Erythroblast (primary cell): ENCODE measurements at places on chromosomes 13 and 19.

- no peak for DNase-seq
Observed at GRCh38 chr19:37928527-37929286, 21.7 kb downstream of the SIPA1L3 start.

DNA sequence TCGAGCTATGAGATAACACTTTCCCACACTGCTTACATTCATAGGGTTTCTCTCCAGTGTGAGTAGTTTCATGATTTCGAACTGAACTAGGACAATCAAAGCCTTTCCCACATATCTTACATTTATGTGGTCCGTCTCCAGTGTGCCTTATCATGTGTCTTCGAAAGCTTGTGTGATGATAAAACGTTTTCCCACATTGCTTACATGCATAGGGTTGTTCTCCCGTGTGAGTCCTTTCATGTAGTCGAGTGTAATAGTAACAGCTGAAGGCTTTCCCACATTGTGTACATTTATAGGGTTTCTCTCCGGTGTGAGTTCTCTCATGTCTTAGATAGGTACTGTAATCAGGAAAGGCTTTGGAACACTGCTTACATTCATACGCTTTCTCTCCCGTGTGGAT, 16.3 kb downstream of the ZNF823 start:
- DNase-seq: no peak

DNA sequence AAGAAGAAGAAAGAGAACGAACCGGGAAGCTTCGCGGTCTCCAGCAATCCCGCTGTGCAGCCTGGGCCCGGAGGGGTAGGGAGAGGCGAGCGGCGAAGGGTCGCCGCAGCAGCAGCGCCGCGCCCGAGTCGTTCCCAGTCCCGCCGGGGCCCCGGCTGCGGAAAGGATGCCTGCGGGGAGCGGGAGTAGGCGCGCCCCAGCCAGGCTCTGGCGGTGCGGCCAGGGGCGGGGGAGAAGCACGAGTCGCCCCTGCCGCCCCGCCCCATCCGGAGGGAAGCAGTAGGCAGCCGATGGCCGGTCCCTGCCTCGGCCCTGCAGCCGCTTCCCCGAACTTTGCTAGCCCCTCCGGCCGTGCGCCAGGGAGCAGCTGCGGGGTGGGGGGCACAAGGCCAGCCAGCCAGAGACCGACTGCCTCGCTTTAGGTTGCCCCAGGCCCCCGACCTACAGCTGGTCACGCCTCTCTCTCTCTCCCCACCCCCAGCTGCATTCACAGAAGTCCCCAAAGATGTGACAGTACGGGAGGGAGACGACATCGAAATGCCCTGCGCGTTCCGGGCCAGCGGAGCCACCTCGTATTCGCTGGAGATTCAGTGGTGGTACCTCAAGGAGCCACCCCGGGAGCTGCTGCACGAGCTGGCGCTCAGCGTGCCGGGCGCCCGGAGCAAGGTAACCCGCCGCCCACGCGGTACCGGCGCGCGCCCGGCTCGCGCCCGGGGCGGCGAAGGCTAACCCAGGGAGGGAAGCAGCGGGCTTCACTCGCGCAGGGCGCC, 1.1 kb downstream of the VSTM2B start:
- no peak for DNase-seq

DNA sequence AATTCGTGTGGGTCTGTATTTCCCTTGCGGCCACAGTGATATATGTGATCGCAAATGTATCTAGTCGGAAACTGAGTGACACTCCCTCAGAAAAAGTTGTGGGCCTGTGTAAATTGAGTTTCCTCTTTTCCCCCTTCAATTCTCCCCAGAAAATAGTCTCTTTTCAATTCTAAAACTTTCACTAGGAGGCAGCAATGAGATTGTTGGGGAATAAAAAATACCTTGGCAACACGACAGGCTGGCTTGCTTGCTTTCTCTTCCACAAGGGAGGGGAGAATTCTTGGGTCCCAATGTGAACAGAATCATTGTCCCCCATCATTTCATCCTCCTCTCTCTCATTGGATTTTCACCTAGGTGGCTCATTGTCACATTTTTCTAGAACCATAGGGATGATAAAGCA, 3.7 kb upstream of the SOX21 start:
- peak; percentile 23 for DNase-seq

DNA sequence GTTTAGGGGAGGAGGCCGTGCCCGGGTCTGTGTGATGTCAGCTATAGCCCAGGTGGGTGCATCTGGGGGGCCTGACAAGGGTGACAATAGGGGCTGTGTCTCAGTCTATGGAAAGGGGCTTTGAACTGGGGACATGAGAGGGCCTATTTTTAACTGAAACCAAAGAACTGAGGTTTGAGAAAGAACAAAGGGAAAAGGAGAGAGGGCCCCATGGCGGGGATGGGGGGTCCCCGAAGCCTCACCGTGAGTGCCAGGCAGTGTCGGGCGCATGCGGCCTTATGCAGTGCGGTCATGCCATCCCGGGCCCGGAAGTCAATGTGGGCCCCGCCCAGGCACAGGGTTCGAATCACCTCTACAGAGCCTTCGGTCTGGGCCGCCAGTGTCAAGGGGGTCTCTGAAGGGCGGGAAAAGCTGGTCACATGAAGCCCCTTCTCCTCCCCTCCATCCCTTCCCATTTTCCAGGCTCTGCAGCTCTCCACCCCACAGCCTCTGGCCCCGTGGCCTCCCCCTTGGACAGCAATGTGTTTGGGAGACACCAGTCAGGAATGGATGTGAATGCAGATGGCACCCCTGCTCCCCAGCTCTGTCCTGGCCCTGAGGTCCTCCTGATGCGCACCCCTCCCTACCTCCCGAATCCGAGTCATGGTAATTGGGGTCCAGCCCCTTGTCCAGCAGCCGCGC, 5.9 kb downstream of the SHANK1 start:
- DNase-seq: no peak

GRCh38 chr19:49746206-49746958, 16.7 kb downstream of the TSKS start:
- peak; percentile 75 for DNase-seq

- peak; percentile 98 for DNase-seq
Observed at GRCh38 chr13:44397766-44398223, 24.2 kb downstream of the SERP2 start.

DNA sequence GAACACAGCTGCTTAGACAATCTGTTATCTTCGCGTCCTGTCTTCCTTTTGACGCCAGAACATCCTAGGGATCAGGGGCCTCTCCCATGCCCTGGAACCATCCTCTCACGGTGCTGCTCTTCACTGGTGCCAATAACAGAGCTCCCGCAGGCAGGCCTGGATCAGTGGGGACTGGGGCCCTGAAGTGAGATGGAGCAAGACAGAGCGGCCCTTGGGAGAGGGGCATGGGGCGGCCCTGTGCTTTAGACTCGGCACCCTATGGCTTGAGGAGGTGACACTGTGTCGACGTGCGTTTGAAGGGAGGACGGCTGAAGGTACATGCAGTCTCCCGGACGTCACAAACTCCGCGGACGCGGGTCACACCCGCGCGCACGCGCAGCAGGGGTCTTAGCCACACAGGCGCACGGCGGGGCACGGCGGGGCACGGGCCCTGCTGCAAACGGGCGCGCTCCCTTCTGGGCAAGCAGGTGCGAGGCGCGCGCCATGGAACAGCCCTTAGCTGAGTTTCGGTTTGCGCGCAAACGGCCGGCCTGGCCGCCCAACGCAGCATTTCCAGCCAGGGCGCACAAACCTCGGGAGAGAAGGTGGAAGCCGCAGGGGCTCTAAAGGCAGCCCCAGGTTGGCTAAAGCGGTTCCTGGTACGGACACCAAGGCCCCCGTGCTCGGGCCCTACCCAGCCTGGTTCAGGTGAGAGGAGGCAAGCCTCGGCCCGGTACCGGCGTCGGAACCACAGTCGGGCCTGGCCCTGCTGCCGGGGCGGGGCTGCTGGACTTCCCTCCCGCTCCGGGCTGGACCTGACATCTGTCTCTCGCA, 16.5 kb upstream of the RNF17 start:
- DNase-seq: no peak

- no peak for DNase-seq
Observed at GRCh38 chr13:23081220-23081619, 99.6 kb upstream of the SGCG start.

DNA sequence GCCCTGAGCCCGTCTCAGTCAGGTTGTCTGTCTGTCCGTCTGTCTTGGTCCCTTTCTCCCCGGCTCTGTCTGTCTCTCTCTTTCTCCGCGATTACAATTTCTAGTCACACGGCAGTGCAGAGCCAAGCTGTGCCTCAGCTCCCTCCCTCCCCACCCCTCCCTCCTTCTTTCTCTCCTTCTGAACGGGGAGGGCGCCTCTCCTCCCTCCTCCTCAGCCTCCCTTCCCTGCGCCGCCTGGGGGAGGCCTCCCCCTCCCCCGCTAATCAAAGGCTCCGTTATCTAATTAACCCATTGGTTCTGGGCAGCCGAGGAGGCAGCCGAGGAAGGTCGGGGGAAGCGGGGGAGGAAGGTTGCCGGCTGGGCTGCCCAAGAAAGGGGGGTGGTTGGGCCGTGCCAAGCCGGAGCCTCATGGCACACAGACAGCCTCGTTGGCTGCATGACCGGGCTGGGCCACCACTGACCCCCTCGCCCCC, 16.5 kb downstream of the LRRC4B start:
- no peak for DNase-seq

DNA sequence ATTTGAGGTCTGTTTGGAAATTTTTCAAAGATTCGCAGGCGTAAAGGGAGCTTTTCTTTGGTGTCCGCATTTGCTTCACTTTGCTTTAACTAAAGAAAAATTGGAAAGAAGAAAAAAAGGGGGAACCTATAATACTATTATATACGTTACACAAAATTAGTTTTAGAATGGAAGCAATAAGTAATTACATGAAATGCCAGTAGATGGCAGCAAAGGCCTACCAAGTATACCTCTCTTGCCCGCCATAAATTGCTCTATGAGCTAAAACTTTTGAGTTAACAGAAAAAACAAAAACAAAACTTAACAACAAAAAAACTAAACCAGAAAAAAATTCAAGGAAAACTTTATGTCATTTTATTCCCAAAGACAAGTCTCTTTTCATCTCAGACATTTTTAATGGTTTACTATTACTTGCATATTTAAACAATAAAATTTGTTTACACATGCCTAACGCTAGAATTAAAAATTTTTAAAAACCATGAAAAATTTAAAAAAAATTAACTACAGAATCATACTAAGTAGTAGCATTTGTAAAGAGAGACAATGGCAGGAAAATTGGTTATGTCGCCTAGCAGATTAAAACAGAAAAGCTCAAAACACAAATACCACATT, 271.4 kb downstream of the NALCN start:
- peak; percentile 57 for DNase-seq

- no peak for DNase-seq
Observed at GRCh38 chr13:76816394-76816793, 69.8 kb downstream of the KCTD12 start.
